ENCODE measurements at places on chromosomes 4 and X. TPM values are rescaled to one million over a fixed set of nuclear protein-coding genes. Genes with fewer than 3 reads are reported as not detected.

The NPNT gene
- 11.1 TPM for total RNA-seq

The PABPC4L gene
- 0.98 TPM for total RNA-seq

The ANK2 gene
- 145 TPM for total RNA-seq

The NHSL2 gene
- 5.8 TPM for total RNA-seq

The SPARCL1 gene
- 408 TPM for total RNA-seq

The SPIN2A gene
- 1.3 TPM for total RNA-seq

The NAP1L5 gene
- total RNA-seq = 7.0 TPM

The COL4A6 gene
- 10.7 TPM for total RNA-seq

The SEPSECS gene
- total RNA-seq = 18.7 TPM

The OPRPN gene
- 1.0 TPM for total RNA-seq

The OPN1MW gene
- total RNA-seq = not detected

The SSX2B gene
- total RNA-seq = not detected

The SLITRK4 gene
- 76.3 TPM for total RNA-seq

The TXK gene
- total RNA-seq = 1.6 TPM

Data from breast epithelium (tissue), 4 donors.